BE2C (cell line): ENCODE measurements at places on chromosomes 12 and 14.

GRCh38 chr12:114220311-114220710 is 185.6 kb downstream of the TBX5 start:
- no peak for DNase-seq

GRCh38 chr14:69133206-69134125 is 19.5 kb downstream of the DCAF5 start:
- DNase-seq, result peak; percentile 77

DNA sequence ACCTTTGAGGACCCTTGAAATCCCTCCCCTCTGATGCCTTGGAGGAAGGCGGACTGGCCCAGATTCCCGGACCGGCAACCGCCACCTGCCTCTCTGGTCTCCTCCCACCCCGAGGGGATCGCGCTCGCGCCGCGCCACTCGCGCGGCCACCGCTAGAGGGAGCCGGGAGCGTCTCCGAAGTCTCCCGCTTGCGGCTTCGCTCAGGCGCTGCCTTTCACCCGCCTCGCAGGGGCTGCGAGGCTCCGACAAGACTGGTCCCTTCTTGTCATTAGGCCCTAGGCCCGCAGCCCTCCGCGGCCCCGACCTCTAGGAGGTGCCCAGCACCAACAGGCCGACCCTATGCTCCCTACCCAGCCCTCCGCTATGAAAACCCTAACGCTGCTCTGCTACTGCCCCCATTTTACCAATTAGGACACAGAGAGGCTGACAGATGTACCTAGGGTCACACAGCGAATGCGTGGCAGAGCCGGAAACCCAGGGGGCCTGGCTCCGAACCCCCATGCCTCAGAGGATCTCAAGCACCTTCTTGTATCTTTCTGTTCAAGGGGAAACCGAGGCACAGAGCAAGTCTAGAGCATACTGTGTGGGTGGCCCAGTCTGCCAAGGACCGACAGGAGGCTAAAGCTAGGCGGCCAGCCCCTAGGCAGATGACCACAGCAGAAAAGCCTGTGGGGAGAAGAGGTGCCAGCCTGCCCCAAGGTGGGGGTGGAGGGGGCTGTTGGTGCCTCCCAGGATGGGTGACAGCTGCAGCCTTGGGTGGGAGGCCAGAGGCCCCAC is 21.4 kb upstream of the VSX2 start:
- DNase-seq, result peak; percentile 85

GRCh38 chr14:55389330-55389729 is 22.3 kb downstream of the ATG14 start:
- DNase-seq, result no peak

- no peak for DNase-seq
Measured at GRCh38 chr14:66231820-66232219, 254.4 kb upstream of the CCDC196 start.

DNA sequence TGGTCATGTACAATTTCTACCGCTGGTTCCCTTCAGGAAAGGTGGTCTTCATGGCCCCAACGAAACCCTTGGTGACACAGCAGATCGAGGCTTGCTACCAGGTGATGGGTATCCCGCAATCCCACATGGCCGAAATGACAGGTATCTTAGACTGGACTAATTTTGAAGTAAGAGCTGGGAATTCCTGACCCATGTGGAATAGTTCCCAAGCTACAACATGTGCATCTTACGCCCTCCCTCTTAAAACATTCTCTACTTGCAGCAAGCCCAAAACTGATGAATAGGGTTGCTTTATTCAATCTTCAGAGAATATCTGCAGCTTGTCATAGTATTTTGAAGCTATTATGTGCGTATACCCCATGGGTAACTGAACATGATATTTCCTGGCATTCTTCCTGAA is 669 bp downstream of the FANCM start:
- DNase-seq, result no peak

- no peak for DNase-seq
Measured at GRCh38 chr12:57998251-57998650, 56.9 kb downstream of the ATP23 start.

DNA sequence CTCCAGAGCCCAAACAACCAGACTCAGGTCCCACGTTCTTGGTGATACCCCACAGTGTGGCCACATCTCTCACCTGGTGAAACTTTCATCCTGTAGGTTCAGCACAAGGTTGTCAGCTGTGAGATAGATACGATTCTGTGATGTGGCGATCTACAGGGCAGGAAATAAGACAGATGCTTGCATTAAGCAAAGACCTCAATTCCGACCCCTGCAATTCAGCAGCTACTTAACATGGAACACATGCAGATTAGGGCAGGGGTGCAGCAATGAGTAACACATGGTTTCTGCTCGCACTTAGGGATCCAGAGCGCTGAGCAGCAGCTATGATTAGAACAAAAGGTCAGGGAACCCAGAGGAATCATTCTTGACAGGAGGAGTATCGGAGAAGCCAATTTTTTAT is 4.1 kb downstream of the PHB2 start:
- DNase-seq, result no peak

DNA sequence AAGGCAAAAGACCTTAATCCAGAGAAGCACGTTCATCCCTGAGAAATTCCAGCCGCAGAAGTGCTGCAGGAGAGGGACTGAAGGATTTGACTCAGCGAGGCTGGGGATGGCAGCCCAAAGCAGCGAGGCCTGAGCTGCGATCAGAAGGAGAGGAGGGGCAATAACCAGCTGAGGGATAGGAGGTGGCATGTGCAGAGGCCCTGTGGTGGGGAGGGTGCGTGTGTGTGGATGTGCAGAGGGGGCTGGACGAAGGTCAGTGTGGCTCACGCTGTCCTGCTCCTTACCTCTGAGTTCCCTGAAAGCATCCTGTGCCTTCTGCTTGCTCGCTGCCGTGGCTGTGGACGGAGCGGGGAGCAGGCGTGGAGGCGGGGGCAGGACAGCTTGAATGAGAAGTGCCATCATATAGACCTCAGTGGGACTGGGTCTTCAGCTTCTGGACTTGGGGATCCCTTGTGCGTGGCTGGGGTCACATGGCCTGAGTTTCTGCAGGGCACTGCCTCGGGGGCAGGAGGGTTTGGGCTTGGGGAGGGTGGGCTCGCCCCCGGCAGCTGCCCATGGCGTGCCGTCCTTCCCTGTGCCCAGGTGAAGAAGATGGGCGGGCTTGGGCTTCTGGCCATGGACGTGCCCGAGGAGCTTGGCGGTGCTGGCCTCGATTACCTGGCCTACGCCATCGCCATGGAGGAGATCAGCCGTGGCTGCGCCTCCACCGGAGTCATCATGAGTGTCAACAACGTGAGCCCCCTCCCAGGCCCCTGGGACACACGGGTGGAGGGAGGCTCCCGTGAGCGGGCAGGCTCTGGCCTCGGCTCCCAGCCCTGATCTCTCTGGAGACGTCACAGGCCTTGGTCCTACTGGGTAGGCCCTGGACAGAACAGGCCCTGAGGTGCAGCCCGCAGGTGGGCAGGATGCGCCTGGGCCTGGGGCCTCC is 11.0 kb downstream of the ACADS start:
- DNase-seq, result no peak

DNA sequence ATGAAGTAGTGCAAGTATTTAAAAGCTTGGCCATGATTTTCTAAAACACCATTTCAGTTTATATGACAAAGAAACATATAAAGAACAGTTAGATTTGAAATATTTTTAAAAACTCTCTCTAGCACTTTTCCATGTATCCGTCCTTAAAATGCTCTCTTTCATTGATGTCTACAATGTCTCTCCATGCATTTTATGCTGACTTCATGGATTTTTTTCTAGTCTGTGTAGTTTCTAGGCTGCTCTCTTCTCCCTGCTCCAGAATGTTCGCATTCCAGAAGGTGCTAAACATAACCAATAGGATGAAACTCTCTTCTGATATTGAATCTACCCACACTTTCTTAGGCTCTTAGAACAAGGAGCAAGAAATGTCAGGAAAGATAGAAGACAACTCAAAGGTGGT is 124.8 kb downstream of the PLCZ1 start:
- DNase-seq, result no peak

DNA sequence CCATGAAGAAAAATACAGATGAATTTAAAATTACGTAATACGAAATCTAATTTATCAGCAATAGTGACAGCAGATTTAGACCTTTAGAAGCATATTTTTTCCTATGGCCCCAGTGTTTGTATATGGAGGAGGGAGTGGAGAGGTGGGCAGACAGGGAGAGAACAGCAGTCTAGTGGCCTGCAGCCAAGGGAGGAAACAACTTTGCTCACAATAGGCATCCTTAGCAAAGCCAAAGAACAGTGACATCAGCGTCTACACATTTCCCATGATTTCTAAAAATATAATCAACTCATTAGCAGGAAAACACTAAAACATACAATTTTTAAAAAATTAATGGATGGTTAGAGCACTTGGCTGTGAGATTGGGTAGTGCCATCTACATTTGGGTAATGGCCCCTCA is 622.6 kb upstream of the ATP2B1 start:
- no peak for DNase-seq

DNA sequence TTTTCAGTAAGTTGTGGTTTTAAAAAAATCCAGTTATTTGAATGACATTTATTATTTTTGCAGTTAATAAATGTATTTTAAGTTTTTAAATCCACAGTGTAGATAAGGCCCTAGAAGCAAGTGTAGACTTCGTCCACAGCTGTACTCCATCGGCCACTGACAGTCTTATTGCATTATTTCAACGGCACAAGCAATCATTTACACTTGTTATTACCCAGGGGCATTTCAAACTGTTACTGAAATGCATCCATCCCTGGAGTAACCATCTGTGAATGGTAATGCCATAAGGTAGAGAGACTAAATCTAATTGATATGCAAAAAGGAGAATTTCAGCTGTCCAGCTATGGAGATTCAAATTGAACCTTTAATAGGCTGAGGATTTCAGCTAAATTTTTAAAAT is 48.4 kb downstream of the BICD1 start:
- DNase-seq, result no peak

GRCh38 chr12:98595243-98595988 is 1.9 kb downstream of the SLC25A3 start:
- DNase-seq, result no peak

- DNase-seq, result peak; percentile 28
Measured at GRCh38 chr14:33851366-33851765, 99.5 kb downstream of the EGLN3 start.

DNA sequence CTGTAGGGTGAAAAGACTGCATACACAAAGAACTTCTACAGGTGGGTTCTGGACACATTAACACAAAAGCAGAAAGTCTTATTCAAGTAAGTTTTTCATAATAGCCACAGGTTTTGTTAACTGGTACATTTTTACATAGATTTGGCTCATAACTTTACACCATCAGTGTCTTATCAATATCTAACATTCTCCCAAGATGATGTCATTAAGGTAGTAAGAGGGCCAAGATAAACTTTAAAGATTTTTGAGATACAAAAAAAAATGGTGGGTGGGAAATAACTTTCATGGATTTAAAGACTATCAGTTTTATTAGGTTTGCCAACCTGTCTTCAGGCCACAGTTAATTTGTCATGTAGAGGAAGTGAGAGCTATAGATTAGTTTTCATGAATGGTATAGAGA is 1.7 kb downstream of the SUPT16H start:
- no peak for DNase-seq

- no peak for DNase-seq
Measured at GRCh38 chr12:67937822-67938221, 51.4 kb upstream of the IFNG-AS1 start.

DNA sequence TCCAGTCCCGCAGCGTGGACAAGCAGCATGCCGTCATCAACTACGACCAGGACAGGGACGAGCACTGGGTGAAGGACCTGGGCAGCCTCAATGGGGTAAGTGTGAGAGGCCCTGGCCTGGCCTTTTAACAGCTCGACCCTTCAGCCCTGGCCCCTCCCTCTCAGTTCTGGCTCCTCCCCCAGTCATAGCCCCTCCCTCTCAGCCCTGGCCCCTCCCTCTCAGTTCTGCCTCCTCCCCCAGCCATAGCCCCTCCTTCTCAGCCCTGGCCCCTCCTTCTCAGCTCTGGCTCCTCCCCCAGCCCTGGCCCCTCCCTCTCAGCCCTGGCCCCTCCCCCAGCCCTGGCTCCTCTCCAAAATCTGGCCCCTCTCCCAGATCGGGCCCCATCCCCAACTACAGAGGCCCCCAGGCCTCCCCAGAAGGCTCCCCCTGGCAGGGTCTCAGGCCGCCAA is 11.2 kb downstream of the CEP170B start:
- DNase-seq, result peak; percentile 52

DNA sequence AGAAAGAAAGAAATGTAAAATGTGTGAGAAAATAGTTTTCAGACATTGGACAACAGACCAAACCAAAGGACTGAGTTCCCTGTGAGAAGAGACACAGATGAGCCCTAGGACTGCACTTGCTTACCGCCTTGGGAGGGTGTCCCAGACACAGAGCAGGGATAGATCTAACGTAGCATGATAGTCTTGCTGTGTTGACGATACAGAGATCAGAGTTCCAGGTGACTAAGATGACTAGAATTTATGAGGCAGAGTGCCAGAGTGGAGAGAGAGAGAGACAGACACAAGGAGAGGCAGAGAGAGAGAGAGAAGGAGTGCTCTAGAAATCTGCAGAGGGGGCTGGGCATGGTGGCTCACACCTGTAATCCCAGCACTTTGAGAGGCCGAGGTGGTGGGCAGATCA is 148.2 kb upstream of the LMNTD1 start:
- no peak for DNase-seq

DNA sequence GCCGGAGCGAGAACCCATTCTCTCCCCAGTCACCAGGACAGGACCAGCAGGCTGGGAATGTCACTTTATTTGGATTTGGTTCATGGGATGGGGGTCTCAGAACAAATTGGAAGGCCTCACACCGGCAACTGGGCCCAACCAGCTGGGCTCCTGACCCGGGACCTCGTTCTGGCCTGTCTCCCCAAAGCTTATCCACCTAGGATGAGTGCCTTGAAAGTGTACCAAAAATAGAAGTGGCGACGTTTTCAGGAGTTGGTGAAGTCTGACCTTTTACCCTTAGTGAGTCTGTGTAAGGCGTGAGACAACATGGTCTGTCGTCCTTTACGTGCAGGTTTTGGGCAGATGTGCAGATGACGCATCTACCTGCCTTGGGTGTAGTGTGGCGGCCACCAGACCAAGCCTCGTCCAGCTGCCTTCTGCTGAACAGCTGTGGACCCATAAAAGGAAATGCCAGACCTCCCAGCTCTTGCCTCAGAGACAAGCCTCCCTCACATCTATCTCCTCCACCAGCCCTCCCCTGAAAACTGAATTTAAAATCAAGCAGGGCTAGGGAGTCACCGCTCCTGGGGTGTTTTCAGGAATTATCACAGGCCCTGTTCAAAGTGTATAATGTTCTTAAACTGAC is 36.6 kb upstream of the CLMN start:
- DNase-seq, result no peak

DNA sequence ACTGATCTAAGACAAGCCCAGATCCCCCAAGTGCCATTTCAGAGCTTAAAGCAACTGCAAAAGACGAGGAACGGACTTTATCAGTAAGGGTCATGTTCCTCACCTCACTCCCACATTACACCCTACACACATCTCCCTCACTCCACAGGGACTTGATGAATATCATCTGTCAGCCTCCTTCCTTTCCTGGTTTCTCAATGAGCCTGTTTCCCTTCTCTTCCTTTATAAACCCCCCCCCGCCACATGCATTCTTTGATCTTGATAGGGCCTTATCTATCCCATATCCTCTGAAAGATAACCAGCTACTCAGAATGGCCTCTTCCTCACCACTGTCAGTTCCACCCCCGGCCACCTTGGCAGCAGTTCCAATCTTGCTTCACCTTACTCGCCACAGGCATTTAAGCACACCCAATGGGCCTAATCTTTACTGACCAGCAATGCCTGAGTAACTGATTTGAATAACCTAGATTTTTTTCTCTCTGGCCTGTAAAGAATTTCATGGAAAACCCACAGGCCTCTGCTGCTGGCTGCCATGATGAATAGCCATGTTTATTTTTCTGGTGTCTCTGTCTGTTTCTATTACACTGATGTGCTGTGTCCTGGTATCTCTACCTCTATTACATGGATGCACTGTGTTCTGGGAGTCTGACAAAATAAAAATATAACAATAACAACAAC is 138.7 kb downstream of the PHLDA1 start:
- DNase-seq, result no peak

- no peak for DNase-seq
Measured at GRCh38 chr12:95528431-95528830, 22.8 kb downstream of the USP44 start.
